Breast epithelium (tissue), 4 donors: ENCODE measurements at places on chromosomes 12 and 14.

- no peaks in the 10 kb centered on the region for H3K27me3 ChIP-seq
- no peaks in the 10 kb centered on the region for H3K36me3 ChIP-seq
- no peaks in the 10 kb centered on the region for H3K4me1 ChIP-seq
- no peak overlapping the region for H3K27ac ChIP-seq
- H3K4me3 ChIP-seq, result no peak overlapping the region
Measured at GRCh38 chr12:47237751-47238211, 158.0 kb upstream of the AMIGO2 start.

GRCh38 chr12:68580911-68581310 lies 29.8 kb upstream of the RAP1B start:
- H3K27me3 ChIP-seq, result no peaks in the 10 kb centered on the region
- H3K4me3 ChIP-seq, result no peak overlapping the region
- no peaks in the 10 kb centered on the region for H3K4me1 ChIP-seq
- no peak for DNase-seq
- no peaks in the 10 kb centered on the region for H3K36me3 ChIP-seq

DNA sequence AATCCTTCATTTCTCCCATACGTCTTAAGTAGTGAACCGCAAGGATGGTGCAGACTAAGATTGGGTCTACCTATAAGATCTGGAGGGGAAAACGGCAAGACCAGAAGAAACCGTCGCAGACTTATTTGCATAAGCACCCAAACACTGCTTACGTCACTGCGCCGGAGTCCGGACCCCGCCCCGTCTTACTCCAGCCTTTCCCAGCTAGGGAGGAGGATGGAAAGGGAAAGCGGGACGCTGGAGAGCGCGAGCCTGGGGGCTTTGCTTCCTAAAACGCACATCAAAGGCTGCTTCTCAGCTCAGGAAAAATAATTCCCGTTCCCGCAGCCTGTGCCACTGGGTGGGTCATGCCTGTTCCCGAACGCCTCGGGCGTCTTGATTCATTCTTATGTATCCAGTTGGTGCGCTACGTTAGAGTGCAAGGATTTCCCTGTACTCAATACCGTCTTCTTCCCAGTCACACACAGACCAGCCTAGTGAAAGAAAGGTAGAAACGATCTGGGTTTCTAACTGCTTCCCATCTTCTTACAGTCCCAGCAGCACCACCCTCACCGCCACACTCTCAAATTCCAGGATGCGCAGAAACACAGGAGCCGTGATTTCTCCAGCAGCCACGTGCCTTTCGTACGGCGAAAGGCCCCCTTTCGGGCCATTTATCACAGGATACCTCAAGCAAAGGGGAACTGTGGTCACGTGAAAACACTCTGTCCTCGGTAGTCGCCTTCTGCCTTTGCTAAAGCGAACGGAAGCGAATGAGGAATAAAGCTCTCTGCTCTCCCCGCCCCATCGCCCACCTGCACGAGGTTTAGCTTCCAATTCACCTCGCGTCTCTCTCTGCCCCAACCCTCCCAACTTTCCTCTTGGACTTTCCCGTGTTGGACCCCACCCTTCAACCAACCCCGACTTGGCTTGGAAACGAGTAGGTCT lies 1.1 kb downstream of the SLC6A15 start:
- peaks cover 4% of the 10 kb centered on the region for H3K4me1 ChIP-seq
- peak overlapping the region; percentile 43 for H3K4me3 ChIP-seq
- DNase-seq, result peak; percentile 50
- peaks cover 43% of the 10 kb centered on the region for H3K27me3 ChIP-seq
- no peak overlapping the region for H3K27ac ChIP-seq
- no peaks in the 10 kb centered on the region for H3K36me3 ChIP-seq

GRCh38 chr12:1936406-1937320 lies 18.2 kb upstream of the CACNA2D4 start:
- no peaks in the 10 kb centered on the region for H3K36me3 ChIP-seq
- DNase-seq, result peak; percentile 78
- no peak overlapping the region for H3K4me3 ChIP-seq

- H3K27ac ChIP-seq, result peak overlapping the region; percentile 98
- DNase-seq, result no peak
- no peaks in the 10 kb centered on the region for H3K27me3 ChIP-seq
- no peaks in the 10 kb centered on the region for H3K36me3 ChIP-seq
Measured at GRCh38 chr12:47811581-47812484, 7.9 kb downstream of the HDAC7 start.

- H3K4me3 ChIP-seq, result no peak overlapping the region
- DNase-seq, result no peak
- no peaks in the 10 kb centered on the region for H3K27me3 ChIP-seq
- H3K36me3 ChIP-seq, result no peaks in the 10 kb centered on the region
Measured at GRCh38 chr12:124440841-124441381, 126.5 kb downstream of the NCOR2 start.

GRCh38 chr14:58878439-58879139 lies 240.8 kb downstream of the DACT1 start:
- no peaks in the 10 kb centered on the region for H3K4me1 ChIP-seq
- no peak for DNase-seq
- H3K27me3 ChIP-seq, result no peaks in the 10 kb centered on the region
- H3K4me3 ChIP-seq, result no peak overlapping the region
- H3K36me3 ChIP-seq, result no peaks in the 10 kb centered on the region

GRCh38 chr14:24911324-24912109 lies 138.4 kb downstream of the STXBP6 start:
- no peak overlapping the region for H3K4me3 ChIP-seq
- DNase-seq, result no peak
- H3K4me1 ChIP-seq, result no peaks in the 10 kb centered on the region
- H3K27me3 ChIP-seq, result no peaks in the 10 kb centered on the region
- H3K36me3 ChIP-seq, result no peaks in the 10 kb centered on the region
- H3K27ac ChIP-seq, result no peak overlapping the region

- no peak overlapping the region for H3K4me3 ChIP-seq
- no peak overlapping the region for H3K27ac ChIP-seq
- no peaks in the 10 kb centered on the region for H3K36me3 ChIP-seq
- H3K27me3 ChIP-seq, result no peaks in the 10 kb centered on the region
- DNase-seq, result no peak
Measured at GRCh38 chr12:69633061-69633460, 22.4 kb upstream of the LRRC10 start.

- no peaks in the 10 kb centered on the region for H3K4me1 ChIP-seq
- H3K36me3 ChIP-seq, result no peaks in the 10 kb centered on the region
- H3K27ac ChIP-seq, result no peak overlapping the region
- H3K27me3 ChIP-seq, result no peaks in the 10 kb centered on the region
Measured at GRCh38 chr12:124131659-124132058, 158.6 kb downstream of the ZNF664 start.

DNA sequence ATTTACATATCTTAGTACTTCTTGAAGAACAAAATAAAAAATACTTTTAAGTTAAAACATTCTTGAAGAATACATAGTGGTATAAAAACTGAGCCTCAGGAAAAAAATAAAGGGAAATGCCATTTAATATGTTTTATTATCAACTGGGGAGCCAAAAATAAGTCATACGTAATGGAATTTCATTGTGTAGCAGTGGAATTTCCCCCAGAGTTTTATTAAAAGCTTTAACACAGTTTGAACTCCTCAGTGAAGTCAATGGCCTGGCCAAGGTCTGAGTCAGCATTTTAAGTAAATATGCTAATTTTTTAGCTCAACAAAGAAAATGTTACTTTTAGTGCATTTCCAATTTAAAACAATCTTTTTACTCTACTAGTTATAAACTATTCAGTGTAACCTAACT lies 350.1 kb upstream of the ATP2B1 start:
- no peak overlapping the region for H3K4me3 ChIP-seq
- H3K36me3 ChIP-seq, result no peaks in the 10 kb centered on the region
- no peak overlapping the region for H3K27ac ChIP-seq
- H3K4me1 ChIP-seq, result no peaks in the 10 kb centered on the region
- H3K27me3 ChIP-seq, result no peaks in the 10 kb centered on the region

DNA sequence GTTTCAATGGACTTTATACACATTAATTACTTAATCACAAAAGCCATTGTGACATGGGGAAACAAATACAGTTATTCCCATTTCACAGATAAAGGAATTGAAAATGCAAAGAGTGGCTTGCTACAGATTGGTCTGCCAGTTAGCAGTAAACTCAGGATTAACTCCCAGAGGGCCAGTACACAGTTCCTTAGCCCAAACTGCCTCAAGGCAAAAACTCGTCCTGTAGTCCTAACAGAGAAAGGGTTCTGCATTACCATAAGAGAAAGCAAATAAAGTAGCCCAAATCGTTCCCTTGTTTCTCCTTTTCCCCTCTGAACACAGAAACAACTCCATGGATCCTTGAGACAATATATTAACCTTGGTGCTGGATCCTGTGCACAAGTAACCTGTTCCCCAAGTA lies 274.4 kb downstream of the LRIG3 start:
- no peak overlapping the region for H3K27ac ChIP-seq
- H3K4me3 ChIP-seq, result no peak overlapping the region
- no peaks in the 10 kb centered on the region for H3K4me1 ChIP-seq
- no peak for DNase-seq
- H3K36me3 ChIP-seq, result no peaks in the 10 kb centered on the region

- no peaks in the 10 kb centered on the region for H3K36me3 ChIP-seq
- peak overlapping the region; percentile 98 for H3K27ac ChIP-seq
- peak overlapping the region; percentile 76 for H3K4me3 ChIP-seq
- no peaks in the 10 kb centered on the region for H3K27me3 ChIP-seq
Measured at GRCh38 chr14:104794099-104794498, 1.4 kb downstream of the AKT1 start.

- no peaks in the 10 kb centered on the region for H3K4me1 ChIP-seq
- no peaks in the 10 kb centered on the region for H3K36me3 ChIP-seq
- no peak for DNase-seq
Measured at GRCh38 chr14:73264080-73264884, 27.0 kb downstream of the PAPLN start.

DNA sequence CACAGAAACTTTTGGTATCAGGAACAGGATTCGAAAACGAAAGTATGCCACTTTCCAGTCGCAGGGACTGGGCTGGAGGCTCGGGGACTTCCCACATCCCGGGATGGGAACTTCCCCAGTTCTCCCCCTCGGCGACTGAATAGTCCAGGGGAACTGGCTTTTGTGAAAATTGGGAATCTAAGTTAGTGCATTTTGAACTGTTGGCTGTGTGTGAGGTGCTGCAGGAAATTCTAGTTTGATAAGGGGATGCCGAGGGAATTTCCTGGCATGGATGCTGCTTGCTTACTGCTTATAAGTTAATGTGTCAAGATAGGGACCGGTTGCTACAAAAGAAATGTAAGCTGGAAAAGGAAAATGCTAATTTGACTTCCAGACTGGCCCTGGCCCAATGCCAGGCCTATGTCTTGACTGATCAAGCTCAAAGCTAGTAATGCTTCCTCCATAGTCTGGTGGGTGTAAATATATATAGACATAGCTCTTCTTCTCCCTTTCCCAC lies 73.4 kb upstream of the EIF5 start:
- H3K4me3 ChIP-seq, result peak overlapping the region; percentile 76
- no peak for DNase-seq
- no peaks in the 10 kb centered on the region for H3K36me3 ChIP-seq
- H3K27ac ChIP-seq, result peak overlapping the region; percentile 84
- no peaks in the 10 kb centered on the region for H3K4me1 ChIP-seq

- H3K27me3 ChIP-seq, result no peaks in the 10 kb centered on the region
- H3K4me1 ChIP-seq, result no peaks in the 10 kb centered on the region
- no peak overlapping the region for H3K27ac ChIP-seq
- no peak for DNase-seq
Measured at GRCh38 chr12:11943919-11944700, 126.6 kb upstream of the BCL2L14 start.

GRCh38 chr14:61609884-61610283 lies 85.4 kb upstream of the HIF1A start:
- H3K27me3 ChIP-seq, result no peaks in the 10 kb centered on the region
- peak overlapping the region; percentile 60 for H3K27ac ChIP-seq
- H3K36me3 ChIP-seq, result no peaks in the 10 kb centered on the region
- H3K4me1 ChIP-seq, result peaks cover 6% of the 10 kb centered on the region
- DNase-seq, result no peak

GRCh38 chr12:19307451-19307850 lies 131.8 kb upstream of the AEBP2 start:
- H3K27me3 ChIP-seq, result no peaks in the 10 kb centered on the region
- H3K27ac ChIP-seq, result no peak overlapping the region
- no peaks in the 10 kb centered on the region for H3K36me3 ChIP-seq

DNA sequence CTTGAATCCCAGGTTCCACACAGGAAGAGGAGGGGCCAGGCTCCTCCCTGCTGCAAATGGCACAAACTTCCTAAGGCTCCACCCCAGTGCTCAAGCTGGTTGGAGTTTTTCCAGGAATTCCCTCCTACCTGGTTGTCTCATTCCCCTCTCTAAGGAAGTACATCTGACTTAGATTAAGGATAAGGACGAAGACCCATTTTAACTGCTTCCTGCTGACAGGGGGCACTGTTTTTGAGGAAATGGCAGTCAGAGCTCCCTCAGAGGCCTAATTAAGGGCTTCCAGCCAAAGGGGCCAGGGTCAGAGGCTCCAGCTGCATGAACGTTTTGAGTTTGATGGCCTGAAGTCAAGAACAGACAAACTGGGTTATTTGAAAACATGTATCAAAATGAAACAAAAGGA lies 1084.7 kb downstream of the SLC6A15 start:
- no peaks in the 10 kb centered on the region for H3K4me1 ChIP-seq
- no peaks in the 10 kb centered on the region for H3K36me3 ChIP-seq
- peak overlapping the region; percentile 75 for H3K27ac ChIP-seq
- no peak overlapping the region for H3K4me3 ChIP-seq

- DNase-seq, result peak; percentile 79
- no peaks in the 10 kb centered on the region for H3K36me3 ChIP-seq
- peak overlapping the region; percentile 97 for H3K27ac ChIP-seq
- peaks cover 11% of the 10 kb centered on the region for H3K4me1 ChIP-seq
- H3K27me3 ChIP-seq, result no peaks in the 10 kb centered on the region
Measured at GRCh38 chr14:49861699-49862088, 9.1 kb upstream of the NEMF start.

GRCh38 chr12:80894179-80894578 lies 43.6 kb downstream of the LIN7A start:
- no peak for DNase-seq
- H3K27me3 ChIP-seq, result no peaks in the 10 kb centered on the region
- no peaks in the 10 kb centered on the region for H3K36me3 ChIP-seq
- no peaks in the 10 kb centered on the region for H3K4me1 ChIP-seq
- H3K27ac ChIP-seq, result no peak overlapping the region

DNA sequence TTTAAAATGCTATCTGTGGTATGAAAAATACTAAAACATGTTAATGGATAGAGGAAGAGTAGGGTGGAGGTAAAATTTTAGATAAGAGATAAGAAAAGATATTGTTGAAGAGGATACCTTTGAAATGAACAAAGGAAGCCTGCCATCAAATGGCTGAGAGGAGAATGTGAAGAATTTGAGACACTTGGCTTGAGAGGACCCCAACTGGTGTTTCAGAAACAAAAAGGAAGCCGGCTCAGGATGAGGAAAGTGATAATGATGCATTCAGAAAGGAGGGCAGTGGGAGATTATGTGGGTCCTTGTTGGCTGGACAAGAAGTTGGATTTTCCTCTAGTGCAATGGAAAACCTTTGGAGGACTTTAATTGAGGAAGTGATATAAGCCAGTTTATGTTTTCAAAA lies 264.4 kb downstream of the DUSP6 start:
- H3K27ac ChIP-seq, result no peak overlapping the region
- H3K4me1 ChIP-seq, result no peaks in the 10 kb centered on the region
- H3K27me3 ChIP-seq, result no peaks in the 10 kb centered on the region
- no peaks in the 10 kb centered on the region for H3K36me3 ChIP-seq
- DNase-seq, result no peak
